ENCODE measurements at places on chromosomes 1 and 21.

- no peak for DNase-seq
Measured at GRCh38 chr1:91161749-91162148, 139.9 kb upstream of the ZNF644 start.

GRCh38 chr1:203505526-203506204, 11.7 kb downstream of the OPTC start:
- DNase-seq: no peak

DNA sequence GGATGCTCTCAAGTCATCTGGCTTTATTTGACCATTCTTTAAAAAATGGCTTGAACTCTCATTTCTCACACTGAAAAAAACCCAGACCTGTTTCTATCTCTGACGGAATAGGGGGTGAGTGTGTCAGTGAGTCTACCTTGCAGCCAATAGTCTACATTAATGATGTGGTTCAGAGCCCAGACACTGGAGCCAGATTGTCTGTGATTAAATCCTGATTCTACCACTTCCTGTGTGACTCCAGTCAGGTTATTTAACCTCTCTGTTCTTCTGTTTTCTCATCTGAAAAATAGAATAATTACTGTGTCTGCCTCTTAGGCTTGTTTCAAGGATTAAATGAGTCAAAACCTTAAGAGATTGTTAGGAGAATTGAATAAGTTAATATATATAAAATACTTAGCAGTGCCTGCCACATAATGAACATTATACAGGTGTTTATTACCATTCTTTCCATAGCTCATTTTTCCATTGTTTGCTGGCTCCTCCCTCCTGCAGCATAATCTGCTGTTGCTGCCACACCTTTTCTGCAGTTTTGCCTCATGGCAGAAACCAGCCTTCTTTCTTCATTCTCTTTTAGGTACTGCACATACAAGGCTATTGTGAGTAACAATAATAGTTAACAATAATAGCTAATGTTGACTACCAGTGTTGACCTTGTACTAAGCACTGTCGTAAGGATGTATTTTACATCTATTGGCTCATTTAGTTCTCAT, 157.6 kb upstream of the IVNS1ABP start:
- DNase-seq: no peak

- DNase-seq: no peak
Measured at GRCh38 chr1:65422241-65423203, 2.1 kb downstream of the LEPR start.

- DNase-seq: no peak
Measured at GRCh38 chr1:172125250-172125649, 284.0 kb downstream of the DNM3 start.

DNA sequence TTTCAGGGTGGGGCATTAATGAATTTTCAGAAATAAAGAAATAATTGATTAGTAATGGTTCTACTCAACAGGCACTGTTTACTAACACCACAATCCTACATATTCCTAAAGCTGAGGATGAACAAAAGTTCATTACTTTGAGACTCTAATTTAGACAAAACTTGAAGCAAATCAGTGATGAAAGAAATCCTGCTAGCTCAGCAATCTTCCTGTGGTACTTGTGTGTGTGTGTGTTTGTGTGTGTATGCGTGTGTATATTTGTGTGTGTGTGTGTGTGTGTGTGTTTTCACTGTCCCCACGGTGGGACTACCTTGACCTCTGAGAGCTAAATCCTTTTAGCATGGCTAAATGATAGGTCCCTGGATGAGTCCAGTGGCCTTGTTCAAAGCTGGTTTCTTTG, 48.5 kb upstream of the RAB3GAP2 start:
- DNase-seq: no peak

- no peak for DNase-seq
Measured at GRCh38 chr1:31707711-31708110, 3.9 kb upstream of the COL16A1 start.

- DNase-seq: no peak
Measured at GRCh38 chr1:97827887-97828286, 92.9 kb downstream of the DPYD start.

DNA sequence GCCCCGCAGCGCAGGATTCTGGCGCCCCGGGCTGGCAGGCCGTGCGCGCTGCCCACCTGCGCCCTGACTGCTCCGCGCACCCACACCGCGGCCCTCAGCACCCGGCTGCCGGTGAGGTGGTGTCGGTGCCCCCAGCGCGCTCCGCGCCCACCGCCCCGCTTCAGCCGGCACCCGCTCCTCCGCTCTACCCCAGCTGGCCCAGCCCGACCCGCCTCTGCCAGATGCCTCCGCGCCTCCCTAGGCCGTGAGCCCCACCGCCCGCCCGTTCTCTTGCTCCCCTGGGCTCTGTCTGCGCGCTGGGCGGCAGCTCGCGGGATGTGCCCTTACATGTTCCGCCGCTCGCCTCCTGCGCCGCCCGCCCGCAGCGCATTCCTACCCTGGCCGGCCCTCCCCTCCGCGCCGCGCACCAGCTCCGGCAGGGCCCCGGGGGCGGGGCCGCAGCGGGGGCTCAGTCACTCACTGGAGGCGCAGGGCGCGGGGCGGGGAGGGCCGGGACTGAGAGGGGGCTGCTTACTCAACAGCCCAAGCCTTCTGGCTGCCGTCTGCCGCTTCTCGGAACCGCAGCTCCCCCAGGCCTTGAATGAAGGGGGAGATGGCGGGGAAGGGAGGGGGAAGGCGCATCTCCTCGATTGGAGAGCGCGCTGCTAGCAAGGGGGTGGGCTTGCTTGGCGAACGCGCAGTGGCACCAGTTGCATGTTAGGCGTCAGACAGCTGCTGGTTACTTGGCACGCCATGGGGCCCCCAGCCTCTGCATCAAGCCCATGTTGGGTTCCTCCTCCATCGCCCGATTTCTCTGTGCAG, at the start of gene PHLDA3:
Gene PHLDA3, minus strand, starts transcription at position 345 of the 801 bp plus-strand sequence. CDS start 402 bp downstream, outside the sequence.
- peak; percentile 89 for DNase-seq

DNA sequence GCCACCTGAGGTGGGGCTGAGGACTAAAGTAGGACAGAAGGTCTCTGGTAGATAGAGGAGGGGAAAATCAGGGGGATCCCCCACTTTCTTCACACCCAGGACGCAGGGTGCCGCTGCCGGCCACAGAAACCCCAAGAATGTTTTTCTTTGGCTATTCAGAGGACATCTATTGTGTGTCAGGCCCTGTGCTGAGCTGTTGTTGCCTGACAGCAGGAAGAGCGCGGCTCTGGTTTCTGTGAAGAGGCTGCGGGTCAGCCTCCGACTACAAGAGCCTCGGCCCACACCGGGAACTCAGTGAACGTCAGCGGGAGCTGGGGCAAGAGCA, 407 bp upstream of the PIGV start:
- no peak for DNase-seq

DNA sequence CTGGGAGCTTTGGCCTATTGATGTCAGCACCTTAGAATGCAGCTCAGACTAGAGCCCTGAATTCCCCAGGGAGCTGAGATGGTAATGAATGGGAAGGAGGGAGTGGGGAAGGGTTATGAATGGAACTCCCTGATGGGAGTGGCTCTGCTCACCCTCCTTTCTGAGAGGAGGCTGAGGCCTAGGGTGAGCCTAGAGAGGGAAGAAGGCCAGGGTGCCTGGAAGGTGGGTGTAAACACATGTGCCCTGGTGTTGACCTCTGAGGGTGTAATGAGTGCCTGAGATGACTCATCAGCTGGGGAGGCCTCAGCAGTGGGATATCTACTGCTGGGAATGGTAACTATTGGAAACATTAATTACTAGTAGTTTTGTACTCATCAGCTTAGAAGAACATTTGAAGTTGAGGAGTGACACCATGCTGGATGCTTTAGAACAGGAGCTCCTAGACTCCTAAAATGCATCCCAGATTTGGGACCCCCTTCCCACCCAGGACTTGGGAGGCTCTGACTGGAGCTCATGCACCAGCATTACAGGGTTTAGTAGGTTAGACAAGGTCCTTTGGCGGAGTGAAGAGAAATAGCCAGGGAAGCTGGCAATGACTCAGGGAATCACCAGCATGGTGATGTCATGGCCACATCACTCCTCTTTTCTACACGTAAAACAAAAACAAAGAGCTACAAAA, 16.0 kb upstream of the PIGV start:
- no peak for DNase-seq

- DNase-seq: no peak
Measured at GRCh38 chr1:41041614-41042270, 20.2 kb upstream of the SLFNL1 start.

- DNase-seq: no peak
Measured at GRCh38 chr1:167599957-167600581, 30.0 kb upstream of the RCSD1 start.

DNA sequence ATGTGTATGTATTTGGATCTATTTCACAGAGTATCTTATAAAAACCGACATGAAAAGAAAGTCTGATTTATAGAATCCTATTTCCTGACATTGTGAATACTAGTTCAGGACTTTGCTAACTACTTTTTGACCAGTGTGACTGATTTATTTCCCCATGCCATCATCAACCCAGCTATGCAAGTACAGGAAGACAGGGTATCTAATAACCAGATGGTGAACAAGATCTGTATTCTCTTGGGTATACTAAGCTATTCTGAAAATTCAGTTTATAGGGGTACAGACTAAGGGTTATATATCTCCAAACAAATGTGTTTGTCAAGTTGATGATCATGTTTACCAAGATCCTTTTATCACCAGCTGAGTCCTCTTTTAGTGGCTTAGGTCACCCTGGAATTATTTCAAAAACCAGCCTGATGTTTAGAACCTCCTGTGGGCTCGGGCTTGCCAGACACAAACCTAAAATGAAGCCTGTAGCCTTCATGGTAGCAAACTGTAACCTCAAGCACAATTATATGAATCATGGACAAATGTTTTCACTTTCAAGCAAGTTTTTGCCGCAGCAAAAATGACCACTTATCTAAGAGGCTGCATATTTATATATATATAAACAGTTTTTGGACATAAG, 185.1 kb downstream of the FGGY start:
- DNase-seq: no peak

- DNase-seq: peak; percentile 91
Measured at GRCh38 chr1:154559466-154560044, 1.1 kb upstream of the UBE2Q1 start.

DNA sequence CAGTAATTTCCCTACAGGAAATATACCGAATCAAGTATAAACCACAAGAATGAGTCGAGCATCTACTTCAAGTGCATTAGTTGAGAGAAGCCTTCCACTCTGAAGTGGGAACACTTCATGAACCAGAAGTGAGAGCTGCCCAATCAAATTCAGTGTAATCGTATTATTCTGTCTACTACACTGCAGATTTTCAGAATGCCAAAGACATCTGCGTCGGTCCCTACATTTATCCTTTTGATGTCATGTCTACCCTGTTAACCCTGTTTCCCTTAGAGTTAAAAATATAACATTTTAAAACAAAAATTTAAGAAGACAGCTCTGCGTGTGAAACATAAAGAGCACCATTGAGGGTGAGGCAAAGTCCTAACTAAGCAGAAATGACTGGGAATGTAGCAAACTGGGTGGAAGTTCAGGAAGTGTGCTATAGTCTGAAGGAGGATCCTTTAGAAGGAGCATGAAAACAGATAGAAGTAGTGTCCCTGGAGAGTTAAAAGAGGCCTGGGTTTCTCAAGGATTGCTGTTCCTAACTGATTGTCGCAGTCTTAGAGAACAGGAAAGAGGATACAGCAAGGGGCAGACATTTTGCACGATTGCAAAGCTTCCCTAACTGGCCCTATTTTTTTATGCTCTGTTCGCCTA, 291.2 kb downstream of the PTPRC start:
- no peak for DNase-seq

- no peak for DNase-seq
Measured at GRCh38 chr21:44765231-44766013, 36.2 kb downstream of the UBE2G2 start.

GRCh38 chr1:27940870-27941560, 6.2 kb downstream of the SMPDL3B start:
- DNase-seq: no peak

- DNase-seq: no peak
Measured at GRCh38 chr1:78419309-78419708, 71.5 kb upstream of the PTGFR start.

- DNase-seq: no peak
Measured at GRCh38 chr21:38902608-38903445, 97.1 kb downstream of the ETS2 start.

GRCh38 chr21:23694390-23694789, 1912.9 kb downstream of the MRPL39 start:
- no peak for DNase-seq

- no peak for DNase-seq
Measured at GRCh38 chr1:80365359-80366021, 1359.0 kb upstream of the ADGRL4 start.

- no peak for DNase-seq
Measured at GRCh38 chr1:234763910-234764309, 153.9 kb upstream of the IRF2BP2 start.

DNA sequence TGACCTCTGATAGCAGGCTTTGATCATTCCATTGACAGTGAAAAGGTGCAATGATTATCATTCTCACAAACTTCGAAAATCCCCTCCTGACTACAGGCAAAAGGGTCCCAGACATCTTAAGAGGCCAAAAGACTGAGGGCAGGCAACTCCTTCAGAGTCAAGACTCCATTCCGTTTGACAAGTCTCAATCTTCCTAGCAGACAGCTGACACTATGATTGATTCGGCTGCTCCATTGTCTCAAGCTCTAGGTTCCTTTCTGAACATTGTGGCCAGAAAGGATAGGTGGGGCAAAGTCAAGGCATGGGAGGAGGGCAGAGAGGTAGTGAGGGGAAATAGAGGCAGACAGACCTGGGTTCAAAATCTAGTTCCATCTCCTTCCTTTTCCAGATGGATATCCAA, 53.7 kb upstream of the MAN1A2 start:
- DNase-seq: no peak

- DNase-seq: no peak
Measured at GRCh38 chr21:17495680-17496079, 17.2 kb upstream of the CXADR start.

GRCh38 chr1:150765296-150765976, at the start of gene CTSS:
Gene CTSS (minus strand): TSS chr1:150765778. CDS start chr1:150764763, 1,015 bp downstream.
- DNase-seq: no peak

GRCh38 chr1:216034506-216034905, 388.7 kb downstream of the USH2A start:
- DNase-seq: no peak

- no peak for DNase-seq
Measured at GRCh38 chr1:222627232-222627631, 9.3 kb downstream of the MIA3 start.

DNA sequence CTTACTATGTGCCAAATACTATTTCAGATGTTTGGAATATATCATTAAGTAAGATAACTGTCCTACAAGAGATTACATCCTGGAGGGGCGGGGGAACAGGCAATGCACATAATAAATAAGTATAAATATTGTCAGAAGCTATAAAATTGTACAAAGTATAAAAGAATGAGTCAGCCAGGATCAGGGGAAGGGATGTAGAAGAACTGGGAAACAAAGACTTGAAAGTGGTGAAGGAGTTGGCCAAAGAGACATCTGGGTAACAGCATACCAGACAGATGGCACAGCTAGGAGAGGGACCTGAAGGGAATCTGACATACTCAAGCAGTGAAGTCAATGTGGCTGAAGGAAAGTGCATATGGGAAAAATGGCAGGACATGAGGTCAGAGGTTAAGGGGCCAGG, 53.9 kb downstream of the CYYR1 start:
- no peak for DNase-seq

DNA sequence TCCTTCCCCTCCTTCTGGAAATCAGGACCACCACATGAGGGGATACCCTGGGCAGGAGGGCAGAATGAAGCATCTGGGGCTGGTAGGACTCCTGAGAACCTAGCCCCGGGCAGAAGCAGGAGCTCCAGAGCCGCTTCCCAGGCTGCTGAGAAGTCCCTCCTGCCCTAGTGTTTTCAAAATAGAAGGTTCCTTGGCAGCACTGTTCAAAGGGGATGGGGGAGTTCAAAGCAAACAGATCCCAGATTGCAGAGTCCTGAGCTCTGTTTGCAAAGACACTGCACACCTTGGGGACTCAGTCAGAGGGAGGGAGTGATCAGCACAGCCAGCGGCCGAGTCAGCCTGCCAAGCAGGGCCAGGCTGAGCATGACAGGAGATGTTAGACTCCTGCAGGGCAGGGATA, 177.8 kb downstream of the PTPRU start:
- no peak for DNase-seq

Measured in dorsolateral prefrontal cortex (tissue), 122 donors.